Stimulated activated CD4-positive, alpha-beta T cell treated with anti-CD3 and anti-CD28 coated beads, Interleukin-12 subunit alpha, Interleukin-12 subunit beta, amount 100 ng/mL, for 48 hours (primary cell): ENCODE measurements at places on chromosomes 11 and 22.

GRCh38 chr22:33051960-33052839 lies 6.0 kb downstream of the SYN3 start:
- DNase-seq: no peak

GRCh38 chr11:79018371-79018849 lies 422.4 kb downstream of the TENM4 start:
- DNase-seq: no peak

DNA sequence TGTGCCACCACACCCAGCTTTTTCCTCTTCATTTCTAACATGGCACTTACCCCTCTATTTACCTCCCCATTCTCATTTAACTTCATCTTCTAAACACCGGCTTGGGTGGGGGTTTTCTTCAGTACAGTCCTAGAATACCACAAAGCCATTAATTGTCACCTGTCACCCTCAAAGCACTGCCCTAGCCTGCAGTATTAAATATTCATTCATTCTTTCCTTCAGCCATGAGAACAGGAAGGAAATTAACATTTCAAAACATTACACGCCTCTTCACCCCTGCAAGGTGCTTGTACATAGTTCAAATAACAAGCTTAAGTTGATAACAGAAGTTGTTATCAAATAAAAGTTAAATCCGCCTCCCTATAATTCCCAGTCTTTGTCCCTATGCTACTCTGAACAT lies 10.7 kb upstream of the VPS37C start:
- no peak for DNase-seq

GRCh38 chr11:77479746-77480352 lies 6.0 kb upstream of the PAK1 start:
- DNase-seq: no peak

GRCh38 chr11:95850137-95850536 lies 59.8 kb downstream of the CEP57 start:
- DNase-seq: no peak

- DNase-seq: no peak
These were observed 51.5 kb downstream of the ALG9 start for GRCh38 chr11:111819829-111820237.

DNA sequence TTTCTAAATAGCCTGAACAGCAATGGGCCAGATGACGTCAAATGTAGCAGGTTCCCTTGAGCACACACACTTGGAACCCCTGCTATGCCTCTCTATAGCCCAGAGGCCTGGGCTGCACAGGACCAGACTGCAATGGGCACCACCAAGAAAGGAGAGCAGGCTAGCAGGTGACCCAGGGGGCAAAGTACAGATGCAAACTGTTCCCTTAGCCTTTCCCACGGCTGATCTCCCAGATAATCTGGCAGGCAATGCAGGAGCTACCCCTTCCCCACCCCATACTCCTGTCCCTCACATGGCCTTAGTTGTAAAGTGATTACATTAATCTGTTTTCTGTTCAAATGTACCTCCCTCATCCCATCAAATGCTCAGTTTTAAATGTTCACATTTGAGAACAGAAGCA lies 41.3 kb downstream of the SMCO4 start:
- DNase-seq: no peak

DNA sequence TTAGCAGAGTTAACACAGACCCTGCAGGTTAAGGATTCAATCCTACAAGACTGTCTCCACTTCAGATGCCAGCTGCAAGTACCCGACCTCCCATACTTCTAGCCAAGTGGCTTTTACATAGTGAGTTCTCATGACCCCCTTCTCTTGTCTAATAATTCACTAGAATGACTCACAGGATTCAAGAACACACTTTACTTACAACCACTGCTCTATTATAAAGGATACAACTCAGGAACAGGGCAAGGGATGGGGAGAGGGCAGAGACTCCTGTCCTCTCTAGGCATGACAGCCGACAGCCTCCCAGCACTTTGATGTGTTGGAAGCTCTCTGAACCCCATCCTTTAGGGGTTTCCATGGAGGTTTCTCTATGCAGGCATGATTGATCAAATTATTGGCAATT lies 60.0 kb downstream of the MYO18B start:
- no peak for DNase-seq

DNA sequence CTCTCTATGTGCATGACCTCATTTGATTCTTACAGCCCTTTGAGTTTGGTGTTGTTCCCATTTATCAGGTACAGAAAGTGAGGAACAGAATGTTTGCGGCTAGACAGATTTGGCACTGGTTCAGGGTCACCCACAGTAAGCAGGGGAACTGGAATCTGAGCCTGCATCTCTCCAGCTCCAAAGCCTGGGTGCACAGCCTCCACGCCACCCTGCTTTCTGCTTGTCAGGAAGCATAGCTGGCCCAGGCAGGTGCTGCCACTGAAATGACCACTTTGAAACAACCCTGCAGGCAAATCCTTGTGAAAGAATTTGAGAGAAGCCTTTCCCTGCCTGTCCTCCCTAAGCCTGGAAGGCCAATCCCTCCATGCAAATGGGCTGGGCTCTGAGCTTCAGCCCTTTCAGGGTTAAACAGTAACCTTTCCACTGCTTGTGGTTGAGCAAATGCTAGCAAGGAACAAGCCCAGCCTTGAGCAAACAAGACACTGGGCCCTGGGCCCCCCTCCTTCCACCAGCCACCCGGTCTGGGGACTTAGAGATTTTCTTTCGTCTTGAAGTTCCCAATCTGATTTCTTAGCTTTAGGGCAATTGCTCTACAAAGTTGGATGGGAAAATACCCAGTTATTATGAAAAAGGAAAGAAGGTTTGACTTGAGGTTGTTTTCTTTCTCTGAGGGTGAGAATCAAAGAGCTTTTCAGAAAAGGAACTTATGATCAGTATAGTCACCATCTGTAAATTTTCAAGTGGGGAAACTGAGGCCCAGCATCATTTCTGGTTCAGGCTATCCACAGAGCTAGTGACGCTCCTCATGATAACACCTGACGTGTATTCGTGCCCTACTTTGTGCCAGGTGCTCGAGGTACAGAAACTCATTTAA lies 19.4 kb downstream of the EHF start:
- DNase-seq: no peak

GRCh38 chr11:100008417-100008816 lies 678.7 kb upstream of the ARHGAP42 start:
- DNase-seq: no peak

DNA sequence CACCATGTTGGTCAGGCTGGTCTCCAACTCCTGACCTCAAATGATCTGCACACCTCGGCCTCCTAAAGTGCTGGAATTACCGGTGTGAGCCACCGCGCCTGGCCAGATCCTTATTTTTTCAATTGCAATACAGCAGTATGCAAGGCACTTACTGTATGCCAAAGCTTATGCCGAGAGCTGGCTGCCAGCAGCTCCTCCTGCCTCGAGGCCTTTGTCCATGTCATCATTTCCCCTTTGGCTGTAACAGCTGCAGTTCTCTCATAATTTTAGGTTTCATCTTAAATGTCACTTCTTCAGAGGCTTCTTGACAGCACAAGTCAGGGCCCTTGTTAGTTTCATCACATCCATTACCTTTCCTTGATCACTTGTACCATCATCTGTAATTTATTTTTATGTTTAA lies 1.5 kb upstream of the SREBF2 start:
- DNase-seq: no peak

- DNase-seq: no peak
These were observed 10.2 kb downstream of the DGKZ start for GRCh38 chr11:46357483-46357936.

GRCh38 chr22:25482868-25483639 lies 81.4 kb upstream of the GRK3 start:
- DNase-seq: no peak

DNA sequence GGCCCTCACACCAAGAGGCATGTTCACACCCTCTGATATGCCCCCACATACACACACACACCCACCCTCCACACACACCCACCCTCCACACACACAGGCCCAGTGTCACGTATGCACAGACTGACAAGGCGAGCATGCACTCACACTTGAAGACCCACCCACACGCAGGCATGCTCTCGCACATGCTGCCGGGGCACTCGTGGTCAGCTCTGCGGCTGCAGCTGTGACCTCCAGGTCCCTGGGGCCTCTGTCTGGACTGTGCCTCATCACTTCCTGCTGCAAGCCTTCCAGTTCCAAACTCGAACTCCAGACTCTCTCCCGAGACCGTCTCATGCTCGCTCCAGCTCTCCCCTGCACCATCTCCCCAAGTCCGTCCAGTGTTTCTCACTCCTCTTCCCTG lies 9.5 kb downstream of the DCHS1 start:
- no peak for DNase-seq

DNA sequence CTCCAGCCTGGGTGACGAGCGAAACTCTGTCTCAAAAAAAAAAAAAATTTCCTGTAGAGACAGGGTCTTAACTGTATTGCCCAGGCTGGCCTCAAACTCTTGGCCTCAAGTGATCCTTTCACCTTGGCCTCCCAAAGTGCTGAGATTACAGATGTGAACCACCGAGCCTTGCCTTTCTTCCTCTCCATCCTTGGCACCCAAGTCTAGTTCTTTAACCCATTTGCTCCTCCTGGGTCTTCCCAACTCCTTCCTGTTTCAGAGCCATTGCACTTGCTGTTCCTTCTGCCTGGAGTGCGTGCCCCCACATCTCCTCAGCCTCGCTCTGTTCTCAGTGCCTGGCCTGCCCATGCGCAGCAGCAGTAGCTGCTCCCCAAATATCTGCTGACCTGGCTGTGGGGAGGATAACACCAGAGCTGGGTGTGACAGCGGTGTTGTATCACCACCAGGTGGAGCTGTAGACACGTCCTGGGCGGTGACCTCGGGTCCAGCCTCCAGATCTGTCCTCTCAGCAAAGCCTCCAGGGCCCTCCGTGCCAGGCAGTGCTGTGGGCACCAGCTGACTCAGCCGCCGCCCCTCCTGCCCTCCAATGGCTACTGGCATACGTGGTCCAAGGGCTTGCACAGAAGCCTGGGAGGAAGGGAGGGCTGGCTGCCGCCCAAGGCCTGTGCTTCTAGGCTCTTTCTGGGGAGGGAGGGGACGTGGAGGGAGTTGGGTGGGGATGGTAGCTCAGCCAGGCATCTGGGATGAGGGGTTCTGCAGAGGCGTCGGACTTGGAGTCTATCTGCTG lies 22.0 kb downstream of the TEF start:
- peak; percentile 90 for DNase-seq

DNA sequence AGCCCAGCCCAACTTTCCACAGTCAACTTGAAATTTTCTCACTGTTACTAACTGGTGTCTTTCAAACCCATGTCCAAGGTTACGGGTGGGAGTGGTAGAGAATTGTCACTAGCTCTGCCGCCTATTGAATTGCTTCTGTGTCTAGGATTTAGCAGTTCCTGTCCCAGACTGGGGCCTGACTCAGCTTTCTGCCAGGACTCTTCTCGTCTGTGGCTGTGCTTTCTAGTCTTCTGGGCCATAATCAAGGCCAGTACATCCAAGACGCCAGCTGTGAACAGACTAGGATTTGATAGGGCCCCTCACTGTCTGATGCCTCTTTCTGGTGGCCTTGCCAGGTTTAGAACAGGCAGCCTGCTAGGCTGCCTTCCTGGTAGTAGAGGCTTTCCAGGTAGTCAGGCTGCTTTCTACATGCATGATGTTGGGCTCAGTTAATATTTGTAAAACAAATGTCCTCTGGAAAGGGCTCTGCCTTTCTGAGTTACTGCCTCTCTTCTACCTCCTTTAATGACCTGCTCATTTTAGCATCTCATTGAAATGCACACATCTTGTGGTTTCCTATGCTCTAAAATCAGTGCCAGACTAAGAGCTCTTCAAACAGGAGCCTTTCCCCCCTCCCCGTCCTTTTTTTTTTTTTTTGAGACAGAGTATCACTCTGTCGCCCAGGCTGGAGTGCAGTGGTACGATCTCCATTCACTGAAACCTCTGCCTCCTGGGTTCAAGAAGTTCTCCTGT lies 13.1 kb upstream of the HIKESHI start:
- DNase-seq: no peak

DNA sequence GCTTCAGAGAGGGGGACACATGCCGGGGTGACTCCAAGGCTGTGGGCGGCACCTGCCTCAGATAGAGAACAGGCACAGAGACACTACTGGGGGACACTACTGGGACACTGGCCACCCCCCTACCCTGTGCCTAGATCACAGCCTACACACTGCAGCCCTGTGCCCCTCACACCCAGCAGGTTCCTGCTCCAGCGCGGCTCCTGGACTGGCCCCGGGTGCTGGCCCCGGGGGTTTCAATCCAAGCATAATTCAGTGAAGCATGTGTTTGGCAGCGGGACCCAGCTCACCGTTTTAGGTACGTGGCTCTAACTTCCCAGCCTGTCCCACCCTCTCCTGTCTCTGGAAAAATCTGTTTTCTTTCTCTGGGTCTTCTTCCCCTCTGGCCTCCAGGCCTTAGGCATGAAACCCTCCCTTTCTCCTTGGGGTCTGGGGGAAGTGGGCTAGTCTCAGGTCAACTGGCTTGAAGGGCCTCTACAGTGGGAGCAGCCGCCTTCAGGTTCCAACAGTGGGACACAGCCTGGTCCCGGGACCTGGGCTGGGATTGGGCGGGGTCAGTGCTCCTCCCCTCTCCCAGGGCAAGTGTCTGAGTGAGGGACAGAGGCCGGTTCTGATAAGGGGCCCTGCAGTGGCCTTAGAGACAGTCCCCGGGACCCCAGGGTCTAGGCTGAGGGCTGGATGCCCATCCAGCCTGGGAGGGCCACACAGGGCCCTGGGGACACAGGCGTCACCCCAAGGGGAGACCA lies 98.8 kb downstream of the CRYBB2 start:
- DNase-seq: no peak

- no peak for DNase-seq
These were observed 66.9 kb upstream of the RRM1 start for GRCh38 chr11:4027746-4028145.

DNA sequence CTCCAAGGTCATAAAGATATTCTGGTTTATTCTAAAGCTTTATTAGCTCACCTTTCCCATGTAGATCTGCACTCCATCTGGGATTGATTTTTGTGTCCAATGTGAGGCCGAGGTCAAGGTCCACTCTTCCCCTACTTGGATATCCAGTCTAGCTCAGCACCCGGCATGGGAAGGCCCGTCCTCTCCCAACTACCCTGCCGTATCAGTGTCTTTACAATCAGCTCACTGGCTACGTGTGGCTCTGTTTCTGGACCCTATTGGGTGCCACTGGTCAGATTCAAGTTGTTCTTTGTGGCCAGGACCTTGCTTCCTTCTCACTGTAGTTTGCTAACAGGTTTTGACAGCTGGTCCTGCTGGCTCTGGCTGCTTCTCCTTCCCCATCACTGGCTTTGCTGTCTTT lies 30.9 kb downstream of the KCNQ1OT1 start:
- DNase-seq: no peak

- DNase-seq: no peak
These were observed 17.1 kb upstream of the NRIP3 start for GRCh38 chr11:9020916-9021315.

- no peak for DNase-seq
These were observed 41.5 kb upstream of the PPARA start for GRCh38 chr22:46108564-46109473.

- DNase-seq: no peak
These were observed 195.1 kb upstream of the PLET1 start for GRCh38 chr11:112455791-112456190.

GRCh38 chr11:61963282-61964057 lies 4.0 kb downstream of the FTH1 start:
- DNase-seq: no peak

- DNase-seq: no peak
These were observed 80.7 kb downstream of the ARHGAP20 start for GRCh38 chr11:110631551-110631950.

GRCh38 chr11:16393340-16393739 lies 37.0 kb upstream of the SOX6 start:
- no peak for DNase-seq
